Thoracic aorta (tissue), 2 donors: ENCODE measurements at places on chromosomes 5 and 9. TPM values are rescaled to one million over a fixed set of nuclear protein-coding genes. Genes with fewer than 3 reads are reported as not detected.
A peak's percentile ranks its signal among the peaks of the same experiment; 100 is the strongest.

Gene NXNL2
- 1.8 TPM for total RNA-seq

Gene IL5
- total RNA-seq = not detected

GRCh38 chr5:151274666-151275065 lies 21.7 kb downstream of the GM2A start:
- H3K27ac ChIP-seq = no peak overlapping the region
- H3K36me3 ChIP-seq = no peaks in the 10 kb centered on the region
- no peak for DNase-seq

GRCh38 chr5:107524111-107524510 lies 146.6 kb downstream of the EFNA5 start:
- H3K36me3 ChIP-seq = no peaks in the 10 kb centered on the region
- H3K4me3 ChIP-seq = no peak overlapping the region
- H3K27ac ChIP-seq = no peak overlapping the region

Gene ZNF169
- total RNA-seq = 6.6 TPM

- H3K4me1 ChIP-seq = no peaks in the 10 kb centered on the region
- H3K36me3 ChIP-seq = no peaks in the 10 kb centered on the region
- DNase-seq = no peak
- no peak overlapping the region for H3K27ac ChIP-seq
- no peaks in the 10 kb centered on the region for H3K27me3 ChIP-seq
Measured at GRCh38 chr9:71858812-71859211, 52.2 kb downstream of the ABHD17B start.

GRCh38 chr5:151094030-151094851 lies 13.4 kb upstream of the TNIP1 start:
- H3K4me3 ChIP-seq = peak overlapping the region; percentile 18
- H3K27ac ChIP-seq = peak overlapping the region; percentile 68
- H3K4me1 ChIP-seq = peaks cover 28% of the 10 kb centered on the region
- no peak for DNase-seq
- no peaks in the 10 kb centered on the region for H3K27me3 ChIP-seq
- H3K36me3 ChIP-seq = no peaks in the 10 kb centered on the region

GRCh38 chr5:176413255-176413565 lies 3.1 kb downstream of the CLTB start:
- DNase-seq = no peak
- H3K27ac ChIP-seq = peak overlapping the region; percentile 94
- H3K4me1 ChIP-seq = peaks cover 49% of the 10 kb centered on the region
- peaks cover 5% of the 10 kb centered on the region for H3K36me3 ChIP-seq
- no peaks in the 10 kb centered on the region for H3K27me3 ChIP-seq
